ENCODE measurements at places on chromosomes 16 and 17.

- no peak for DNase-seq
Measured at GRCh38 chr17:50864747-50865059, 1.5 kb downstream of the TOB1 start.

- DNase-seq, result no peak
Measured at GRCh38 chr16:87368029-87368770, 15.4 kb downstream of the FBXO31 start.

DNA sequence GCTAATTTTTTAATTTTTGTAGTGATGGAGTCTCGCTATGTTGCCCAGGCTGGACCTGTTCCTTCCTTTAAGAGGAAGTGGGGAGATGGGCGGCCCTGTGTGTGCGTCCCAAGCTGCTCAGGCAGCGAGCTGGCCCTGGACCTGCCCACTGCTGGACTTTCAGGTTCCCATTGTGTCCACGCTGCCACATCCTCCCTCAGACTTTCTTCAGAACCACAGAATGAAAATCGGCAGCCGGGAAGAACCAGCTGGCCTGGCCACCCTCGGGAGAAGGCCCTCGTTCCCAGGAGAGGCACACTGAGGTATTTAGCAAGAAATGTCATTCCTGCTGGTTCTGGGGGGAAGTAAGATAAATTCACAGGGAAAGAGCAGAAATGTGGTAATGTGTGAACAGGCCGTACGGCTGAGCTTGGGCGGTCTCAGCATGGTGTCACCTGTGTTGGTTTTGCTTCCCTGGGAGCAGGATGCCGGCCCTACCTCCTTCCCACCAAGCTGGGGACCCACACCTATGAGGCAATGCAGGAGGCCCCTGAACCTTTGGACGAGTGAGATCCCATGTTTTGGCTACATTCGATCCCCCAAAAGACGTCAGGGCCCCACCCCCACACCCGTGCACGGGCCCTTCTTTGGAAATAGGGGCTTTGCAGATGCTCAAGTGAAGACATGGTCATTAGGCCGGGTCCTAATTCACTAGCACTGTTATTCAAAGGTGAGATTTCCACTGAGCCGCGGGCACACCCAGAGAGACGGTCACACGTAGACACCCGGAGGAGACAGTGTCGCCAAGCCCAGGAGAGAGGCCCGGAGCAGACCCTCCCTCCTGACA lies 35.9 kb upstream of the ZNF469 start:
- no peak for DNase-seq

DNA sequence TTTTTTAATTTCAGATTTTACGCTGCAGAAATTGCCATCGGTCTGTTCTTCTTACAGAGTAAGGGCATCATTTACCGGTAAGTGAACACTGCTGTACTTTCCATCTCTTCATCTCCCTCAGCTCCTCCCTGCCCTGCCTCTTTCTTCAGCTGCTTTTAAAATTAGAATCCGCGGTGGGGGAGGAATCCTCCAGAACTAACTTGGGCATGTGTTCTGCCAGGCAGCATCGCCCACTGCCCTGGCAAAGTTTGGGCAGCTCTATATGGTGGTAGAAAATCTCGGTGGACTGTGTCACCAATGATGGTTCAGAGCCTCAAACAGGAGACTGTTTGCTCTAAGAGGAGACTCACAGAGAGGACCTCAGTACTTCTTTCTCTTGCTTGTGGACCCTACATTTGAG lies 81.6 kb upstream of the CACNG3 start:
- no peak for DNase-seq

- no peak for DNase-seq
Measured at GRCh38 chr16:87806261-87806640, 40.5 kb upstream of the KLHDC4 start.

DNA sequence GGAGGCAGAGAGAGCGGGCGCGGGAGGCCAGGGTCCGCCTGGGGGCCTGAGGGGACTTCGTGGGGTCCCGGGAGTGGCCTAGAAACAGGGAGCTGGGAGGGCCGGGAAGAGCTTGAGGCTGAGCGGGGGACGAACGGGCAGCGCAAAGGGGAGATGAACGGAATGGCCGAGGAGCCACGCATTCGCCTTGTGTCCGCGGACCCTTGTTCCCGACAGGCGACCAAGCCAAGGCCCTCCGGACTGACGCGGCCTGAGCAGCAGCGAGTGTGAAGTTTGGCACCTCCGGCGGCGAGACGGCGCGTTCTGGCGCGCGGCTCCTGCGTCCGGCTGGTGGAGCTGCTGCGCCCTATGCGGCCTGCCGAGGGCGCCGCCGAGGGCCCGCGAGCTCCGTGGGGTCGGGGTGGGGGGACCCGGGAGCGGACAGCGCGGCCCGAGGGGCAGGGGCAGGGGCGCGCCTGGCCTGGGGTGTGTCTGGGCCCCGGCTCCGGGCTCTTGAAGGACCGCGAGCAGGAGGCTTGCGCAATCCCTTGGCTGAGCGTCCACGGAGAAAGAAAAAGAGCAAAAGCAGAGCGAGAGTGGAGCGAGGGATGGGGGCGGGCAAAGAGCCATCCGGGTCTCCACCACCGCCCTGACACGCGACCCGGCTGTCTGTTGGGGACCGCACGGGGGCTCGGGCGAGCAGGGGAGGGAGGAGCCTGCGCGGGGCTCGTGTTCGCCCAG lies 1.2 kb upstream of the CBX4 start:
- no peak for DNase-seq

- DNase-seq, result no peak
Measured at GRCh38 chr17:4219241-4219640, 44.5 kb downstream of the ANKFY1 start.
